ENCODE measurements at places on chromosomes 13 and 19.

DNA sequence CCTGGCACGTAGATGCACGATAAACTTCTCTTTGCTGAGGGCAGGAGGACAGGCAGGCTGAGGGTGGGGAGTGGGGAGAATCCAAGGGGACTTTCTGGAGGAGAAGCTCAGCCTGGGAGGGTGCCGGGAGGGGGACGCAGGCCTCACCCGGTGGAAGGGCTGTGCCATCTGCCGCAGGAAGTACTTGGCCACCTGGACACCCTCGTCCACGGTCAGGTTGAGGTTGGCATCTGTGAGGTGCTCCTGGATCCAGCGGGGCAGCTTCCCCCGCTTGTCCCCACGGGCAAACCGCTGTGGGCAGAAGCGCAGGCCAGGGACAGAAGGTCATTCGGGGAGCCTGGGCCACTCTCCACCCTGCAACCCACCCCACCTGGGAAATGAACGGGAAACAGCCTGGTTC lies 11.5 kb downstream of the KLC3 start:
- DNase-seq, result no peak

GRCh38 chr19:47284324-47284899 lies 9.7 kb downstream of the INAFM1 start:
- DNase-seq, result peak; percentile 58

DNA sequence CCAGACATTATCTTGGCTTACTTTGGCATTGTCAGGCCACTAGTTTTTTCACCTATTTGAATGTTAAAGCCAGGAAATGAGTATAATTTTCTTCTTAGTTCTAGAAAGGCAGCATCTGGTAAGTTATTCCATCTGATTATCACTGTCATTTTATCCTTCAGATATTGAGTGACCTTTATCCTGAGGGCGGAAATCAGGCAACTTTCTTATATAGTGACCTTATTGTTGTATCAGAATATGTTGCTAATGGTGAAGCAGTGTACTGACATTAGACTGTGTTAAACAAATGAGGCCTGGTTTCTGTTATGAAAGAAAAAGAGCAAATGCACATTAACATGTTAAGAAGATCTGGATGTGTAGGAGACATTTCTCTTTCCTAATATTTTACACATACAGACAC lies 5.4 kb upstream of the NDFIP2 start:
- no peak for DNase-seq

DNA sequence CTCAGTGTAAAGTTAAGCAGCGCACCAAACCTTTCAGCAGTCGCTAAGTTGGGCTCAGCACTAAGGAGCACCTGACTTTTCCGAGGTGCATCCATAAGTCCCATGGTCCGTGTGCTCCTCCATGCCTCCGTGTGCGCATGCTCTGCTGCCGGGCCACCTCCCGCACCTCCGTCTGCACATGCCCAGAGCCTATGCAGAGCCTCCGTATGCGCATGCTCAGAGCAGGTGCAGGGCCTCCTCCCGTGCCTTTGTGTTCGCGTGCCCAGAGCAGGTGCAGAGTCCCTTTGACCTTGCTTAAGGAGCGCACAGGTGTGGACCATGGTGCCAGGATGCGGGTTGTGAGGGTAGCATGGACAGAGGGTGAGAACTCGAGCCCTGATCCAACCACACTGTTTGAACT lies 46.0 kb downstream of the ATP11A start:
- no peak for DNase-seq

- DNase-seq, result no peak
These were observed 69.2 kb downstream of the ATP11A start for GRCh38 chr13:112759053-112759452.

- no peak for DNase-seq
These were observed 45.1 kb upstream of the TPM4 start for GRCh38 chr19:16030964-16031871.

- no peak for DNase-seq
These were observed 6.1 kb downstream of the SAFB start for GRCh38 chr19:5628919-5629481.

- DNase-seq, result peak; percentile 15
These were observed 933.9 kb downstream of the DIAPH3 start for GRCh38 chr13:59229861-59230260.

- no peak for DNase-seq
These were observed 55.7 kb downstream of the MRPL57 start for GRCh38 chr13:21232196-21232595.

DNA sequence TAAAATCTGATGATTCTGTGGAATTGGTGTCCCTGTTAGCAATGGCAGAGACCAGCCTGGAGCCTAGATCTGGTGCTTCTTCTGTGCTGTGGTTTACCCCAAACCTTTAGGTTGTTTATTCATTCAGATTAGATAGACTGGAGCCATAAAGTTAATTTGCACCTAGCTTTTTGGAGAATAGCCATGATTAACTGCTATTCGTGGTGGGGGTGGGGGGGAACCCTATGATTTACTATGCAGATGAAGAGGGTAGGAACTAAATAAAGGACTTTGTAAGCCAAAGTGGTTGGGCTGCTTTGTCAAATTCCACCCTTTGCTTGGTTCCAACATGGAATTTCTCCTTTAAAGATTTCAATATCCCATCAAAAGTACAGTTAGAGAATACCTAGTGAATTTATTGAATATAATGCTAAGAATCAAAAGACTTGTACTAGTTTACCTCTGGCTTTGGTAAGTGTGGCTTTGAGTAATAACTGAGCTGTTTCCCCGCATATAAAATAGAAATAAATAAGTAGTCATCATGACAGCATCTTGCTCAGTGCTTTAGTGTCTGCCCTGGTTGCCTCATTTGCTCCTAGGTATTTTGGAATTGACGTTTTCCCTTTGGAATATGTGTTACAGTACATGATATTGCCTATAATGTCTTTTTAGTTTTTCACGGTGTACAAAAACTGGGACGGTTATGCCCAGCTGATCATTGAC lies 27.6 kb downstream of the SKA3 start:
- DNase-seq, result no peak

DNA sequence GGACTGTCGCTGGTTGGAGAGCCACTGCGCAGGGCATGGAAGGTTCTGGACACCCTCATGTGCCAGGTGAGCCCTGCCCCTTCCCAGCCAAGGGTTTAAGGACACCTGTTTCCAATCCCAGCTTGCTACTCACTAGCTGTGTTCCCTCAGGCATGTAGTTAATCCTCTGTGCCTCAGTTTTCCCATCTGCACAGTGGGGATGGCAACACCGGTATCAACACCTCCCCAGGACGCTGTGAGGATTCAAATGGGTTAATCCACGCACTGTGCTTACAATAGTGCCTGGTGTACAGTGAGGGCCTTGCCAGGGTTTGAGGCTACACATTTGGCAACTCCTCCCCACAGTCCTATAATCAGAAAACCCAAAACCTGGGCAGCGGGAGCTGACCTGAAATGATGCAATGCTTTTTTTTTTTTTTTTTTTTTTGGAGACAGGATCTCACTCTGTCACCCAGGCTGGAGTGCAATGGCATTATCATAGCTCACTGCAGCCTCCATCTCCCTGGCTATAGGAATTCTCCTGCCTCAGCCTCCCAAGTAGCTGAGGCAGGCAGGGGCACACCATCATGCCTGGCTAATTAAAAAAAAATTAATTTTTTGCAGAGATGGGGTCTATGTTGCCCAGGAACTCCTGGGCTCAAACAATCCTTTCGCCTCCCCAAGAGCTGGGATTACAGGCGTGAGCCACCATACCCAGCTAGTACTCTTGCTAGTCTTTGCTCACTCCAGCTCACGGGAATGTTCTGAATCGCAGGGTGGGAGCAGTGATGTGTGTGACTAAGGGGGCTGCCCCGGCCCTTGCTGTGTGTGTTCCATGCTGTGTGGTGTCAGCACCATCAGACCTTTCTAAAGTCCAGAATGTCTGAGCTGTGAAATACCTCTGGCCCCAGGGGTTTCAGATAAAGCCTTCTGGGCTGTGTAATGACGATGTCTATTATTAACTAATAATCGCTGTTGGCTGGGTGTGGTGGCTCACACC lies 2.3 kb downstream of the ACP4 start:
- no peak for DNase-seq

DNA sequence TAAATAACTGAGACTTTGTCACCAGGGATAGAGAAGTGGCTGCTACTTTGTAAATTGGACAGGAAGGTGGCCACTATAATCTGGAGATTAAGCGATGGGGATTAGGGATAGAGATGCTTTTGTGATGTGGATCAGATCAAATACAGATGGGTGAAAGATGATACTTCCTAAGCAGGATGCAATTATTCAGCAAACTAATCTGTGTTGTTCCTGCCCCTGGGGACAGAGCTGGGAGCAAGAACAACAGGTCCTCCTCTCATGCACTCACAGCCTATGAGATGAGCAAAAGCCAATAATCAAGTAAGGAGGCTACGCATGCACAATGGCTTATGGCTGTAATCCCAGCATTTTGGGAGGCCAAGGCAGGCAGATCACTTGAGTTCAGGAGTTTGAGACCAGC lies 4.6 kb downstream of the RGL3 start:
- no peak for DNase-seq

DNA sequence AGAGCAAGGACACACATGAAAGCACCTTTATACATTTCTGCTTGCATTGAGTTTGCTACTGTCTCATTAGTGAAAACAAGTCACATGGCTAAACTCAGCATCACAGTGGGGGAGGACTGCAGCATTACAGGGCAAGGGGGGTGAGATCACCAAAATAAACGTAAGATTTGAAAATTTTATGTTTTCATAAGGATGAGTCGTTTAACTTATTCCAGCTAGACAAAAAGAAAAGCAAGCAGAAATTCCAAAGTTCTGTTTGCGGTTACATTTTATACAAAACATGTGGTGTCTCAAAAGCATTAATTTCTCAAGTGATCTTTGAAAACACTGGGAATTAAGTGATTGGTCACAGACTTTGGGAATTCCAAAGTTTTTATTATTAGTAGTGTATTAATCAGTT lies 261.4 kb upstream of the RXFP2 start:
- no peak for DNase-seq

- no peak for DNase-seq
These were observed 40.5 kb upstream of the EBPL start for GRCh38 chr13:49731766-49732165.

DNA sequence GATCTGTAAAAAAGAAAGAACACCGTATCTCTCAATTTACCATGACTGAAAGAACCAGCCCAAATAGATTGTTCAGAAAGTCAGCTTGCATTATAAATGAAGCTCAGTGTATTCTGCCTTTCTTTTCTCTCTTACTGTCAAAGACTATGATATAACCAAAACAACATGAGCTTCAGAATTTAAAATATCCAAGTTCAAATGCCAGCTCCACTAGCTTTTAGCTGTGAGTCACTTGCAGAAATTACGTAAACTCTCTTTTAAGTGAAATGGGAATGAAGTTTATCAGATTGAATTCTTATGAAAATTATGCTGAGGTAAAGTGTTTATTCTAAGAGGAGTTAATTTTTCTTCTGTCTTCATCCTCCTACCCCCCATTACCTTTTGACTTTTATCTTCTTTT lies 20.0 kb upstream of the POSTN start:
- DNase-seq, result no peak

- DNase-seq, result no peak
These were observed 3.9 kb downstream of the MCOLN1 start for GRCh38 chr19:7526059-7526929.

- no peak for DNase-seq
These were observed 16.3 kb downstream of the S1PR2 start for GRCh38 chr19:10214784-10215183.

Data from body of pancreas (tissue), 4 donors.